ENCODE measurements at places on chromosomes 2 and 18.

DNA sequence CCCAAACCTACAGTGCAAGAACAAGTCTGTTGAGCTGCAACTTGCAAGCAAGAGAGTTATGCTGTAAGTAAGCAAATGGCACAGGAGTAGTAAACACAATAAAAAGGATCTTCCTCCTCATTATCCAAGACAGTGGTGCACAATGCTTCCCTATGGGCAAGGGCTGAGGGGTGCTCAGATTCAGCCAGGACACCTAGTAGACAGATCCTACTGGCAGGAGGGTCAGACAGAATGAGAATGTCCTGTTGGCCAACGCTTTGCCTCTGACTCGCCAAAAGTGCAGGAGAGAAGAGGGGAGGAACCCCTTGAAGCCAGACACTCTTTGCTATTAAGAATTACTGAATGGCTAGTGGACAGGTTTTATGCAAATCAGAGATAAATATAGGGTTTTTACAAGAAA lies 280.4 kb upstream of the SESTD1 start:
- DNase-seq: no peak

- no peak for DNase-seq
Measured at GRCh38 chr2:156327835-156328695, 4.5 kb downstream of the NR4A2 start.

- DNase-seq: peak; percentile 16
Measured at GRCh38 chr2:11898576-11898975, 152.1 kb downstream of the LPIN1 start.

DNA sequence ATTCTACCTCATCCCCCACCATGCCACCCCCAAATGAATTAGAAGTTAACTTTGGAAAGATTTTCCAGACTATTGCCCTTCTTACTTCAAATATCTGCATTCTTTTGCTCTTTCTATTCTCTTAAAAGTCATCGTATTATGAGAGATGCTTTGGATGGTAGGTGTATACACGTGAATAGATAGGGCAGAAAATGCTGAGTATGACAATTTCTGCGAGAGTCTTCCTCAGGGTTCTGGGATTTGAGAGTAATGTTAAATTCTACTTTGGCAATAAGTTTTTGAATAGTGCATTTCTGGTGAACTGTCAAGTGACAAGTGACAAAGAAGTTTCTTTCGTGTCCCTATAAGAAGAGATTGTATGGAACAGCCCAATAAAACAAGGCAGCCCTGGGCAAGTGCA lies 137.6 kb upstream of the DSEL start:
- no peak for DNase-seq

GRCh38 chr2:171389780-171390179 lies 44.0 kb downstream of the METTL8 start:
- no peak for DNase-seq
